NCI-H1694 treated with DMSO at 0.1 percent for 48 hours (cell line): ENCODE measurements at places on chromosomes 4 and X.

DNA sequence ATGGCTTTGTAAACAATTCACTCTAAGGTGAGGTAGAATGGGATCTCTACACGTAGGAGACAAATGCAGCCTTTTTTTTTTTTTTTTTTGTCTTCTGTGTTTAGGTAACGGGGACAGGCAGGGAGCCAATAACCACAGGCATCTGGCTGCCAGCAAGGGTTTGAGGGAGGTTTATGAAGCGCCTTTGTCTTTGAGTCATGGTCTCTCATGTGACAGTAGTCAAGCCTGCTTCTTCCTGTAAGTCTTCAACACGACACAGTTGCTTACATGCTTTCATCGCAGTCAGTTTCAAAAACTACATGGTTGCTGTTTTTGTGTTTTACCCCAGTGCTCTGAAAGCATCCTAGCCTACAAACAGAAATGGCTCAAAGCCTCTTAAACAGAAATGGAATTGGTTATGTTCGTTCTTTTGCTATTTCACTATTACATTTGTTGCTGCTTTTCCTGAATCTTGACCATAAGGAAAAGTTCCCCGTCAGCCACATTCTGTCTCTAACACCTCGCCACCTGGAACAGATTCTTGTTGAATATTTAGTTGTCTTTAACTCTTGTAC lies 127.8 kb upstream of the METTL14 start:
- no peak for DNase-seq

DNA sequence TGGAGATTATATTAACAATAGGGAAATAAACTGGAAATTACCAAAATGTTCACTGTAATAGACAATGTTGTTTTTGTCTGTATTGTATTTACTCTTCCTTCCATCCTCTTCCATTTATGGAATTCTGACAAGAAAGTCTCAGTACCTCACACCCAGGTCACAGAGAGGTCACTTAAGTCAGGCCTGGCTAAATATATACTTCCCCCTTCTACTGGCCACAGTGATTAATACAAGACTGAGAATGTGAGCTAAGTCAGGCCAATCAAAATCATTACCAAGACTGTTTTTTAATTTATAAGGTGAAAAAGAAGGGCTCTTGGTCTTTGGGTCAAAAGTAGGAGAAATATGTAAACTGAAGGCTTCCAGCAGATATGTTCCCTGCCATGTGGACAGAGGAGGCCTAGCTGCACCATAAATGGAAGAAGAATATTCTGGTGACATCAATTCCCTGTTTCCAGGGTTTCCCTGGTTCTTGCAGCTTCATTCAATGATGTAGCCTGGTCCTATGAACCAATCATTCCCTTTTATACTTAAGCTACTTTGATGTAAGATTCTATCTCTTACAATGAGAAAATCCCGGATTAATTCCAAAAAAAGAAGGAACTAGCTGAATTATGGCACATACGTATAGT lies 64.3 kb downstream of the LRBA start:
- DNase-seq: no peak

GRCh38 chrX:31199056-31199839 lies 127.4 kb upstream of the FTHL17 start:
- DNase-seq: no peak

- no peak for DNase-seq
Observed at GRCh38 chr4:125719987-125720386, 405.2 kb downstream of the FAT4 start.

DNA sequence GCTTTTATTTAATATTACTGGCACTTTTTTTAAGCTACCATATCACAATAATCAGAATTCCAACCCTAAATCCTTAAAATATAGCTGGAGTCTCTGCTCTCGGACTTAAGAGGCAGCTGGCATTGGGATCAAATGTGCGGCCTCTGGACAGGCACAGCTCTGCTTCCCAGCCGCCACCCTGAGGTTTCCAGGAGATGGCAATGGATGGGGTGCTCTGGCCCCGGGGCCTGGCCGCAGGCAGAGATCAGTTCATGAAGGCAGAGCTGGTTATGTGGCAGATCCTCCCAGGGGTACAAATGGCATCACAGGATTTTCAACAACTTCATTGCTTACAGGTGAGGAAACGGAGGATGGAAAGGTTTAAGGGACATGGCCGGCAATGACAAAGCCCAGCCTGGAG lies 57.8 kb downstream of the JAKMIP1 start:
- no peak for DNase-seq

- DNase-seq: no peak
Observed at GRCh38 chrX:117291760-117292159, 824.9 kb downstream of the KLHL13 start.

DNA sequence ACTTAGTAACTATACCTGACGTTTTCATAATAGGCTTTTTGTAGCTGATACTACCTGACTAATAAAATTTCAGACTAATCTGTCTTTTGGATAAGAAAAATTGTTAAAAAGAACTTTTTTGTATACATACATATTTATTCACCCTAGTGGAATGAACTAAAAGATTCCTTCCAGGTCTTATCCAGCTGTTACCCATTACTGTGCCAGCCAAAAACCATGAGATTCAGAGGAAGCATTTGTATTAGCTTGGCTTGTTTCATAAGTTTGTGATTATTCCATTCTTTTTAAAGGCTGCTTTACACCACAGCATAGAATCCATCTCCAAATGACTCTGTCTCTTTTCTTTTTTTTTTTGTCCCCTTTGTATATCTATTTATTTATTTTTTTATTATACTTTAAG lies 149.4 kb downstream of the FAT4 start:
- no peak for DNase-seq

GRCh38 chrX:8946563-8946962 lies 87.4 kb downstream of the FAM9B start:
- no peak for DNase-seq

DNA sequence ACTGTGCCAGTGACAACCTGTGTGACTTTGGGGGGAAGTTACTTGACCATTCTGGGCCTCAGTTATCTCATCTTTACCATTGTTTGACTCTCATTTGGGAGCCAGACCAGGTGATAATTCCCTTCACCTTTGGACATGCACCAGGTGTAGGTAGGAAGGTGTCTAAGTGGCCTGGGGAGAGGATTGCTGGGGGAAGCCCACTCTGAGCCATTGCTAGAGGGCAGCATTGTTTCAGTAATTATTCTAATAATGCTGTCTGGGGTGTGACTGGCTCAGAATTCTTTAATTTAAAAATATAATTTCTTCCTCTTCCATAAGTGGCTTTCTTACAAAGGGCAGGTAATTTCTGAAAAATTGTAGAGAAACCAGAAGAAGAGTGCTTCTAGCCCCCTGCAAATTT lies 104.3 kb downstream of the RTL9 start:
- DNase-seq: no peak

DNA sequence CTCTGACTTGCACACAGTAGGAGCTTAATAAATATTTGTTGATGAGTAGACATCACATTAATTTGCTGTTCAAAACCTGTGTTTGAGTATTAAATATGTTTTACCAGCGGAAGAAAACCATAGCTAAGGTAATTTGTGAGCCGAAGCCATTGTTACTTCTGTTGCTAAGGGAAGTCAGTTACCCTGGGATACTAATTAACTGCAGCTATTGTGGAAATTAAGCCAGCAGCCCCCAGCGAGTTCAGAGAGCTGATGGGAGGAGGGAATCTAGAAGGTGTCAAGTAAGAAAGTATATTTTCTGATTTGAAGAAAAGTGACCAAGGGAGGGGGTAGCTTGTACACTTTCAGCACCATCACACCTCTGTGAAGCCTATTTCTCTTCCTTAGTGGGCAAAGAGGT lies 76.7 kb upstream of the IGSF1 start:
- DNase-seq: no peak

DNA sequence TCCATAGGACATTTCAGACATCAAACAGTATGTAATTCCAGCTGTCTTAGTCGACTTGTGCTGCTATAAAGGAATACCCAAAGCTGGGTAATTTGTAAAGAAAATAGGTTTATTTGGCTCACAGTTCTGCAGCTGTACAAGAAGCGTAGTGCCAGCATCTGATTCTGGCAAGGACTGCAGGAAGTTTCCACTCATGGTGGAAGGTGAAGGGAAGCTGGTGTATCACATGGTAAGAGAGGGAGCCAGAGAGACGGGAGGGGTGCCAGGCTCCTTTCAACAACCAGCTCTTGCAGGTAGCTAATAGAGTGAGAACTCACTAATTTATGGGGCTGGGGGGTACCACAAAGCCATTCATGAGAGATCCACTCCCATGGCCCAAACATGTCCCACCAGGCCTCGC lies 253.0 kb upstream of the FGF13 start:
- no peak for DNase-seq

- no peak for DNase-seq
Observed at GRCh38 chrX:81003491-81004185, 194.0 kb upstream of the BRWD3 start.

DNA sequence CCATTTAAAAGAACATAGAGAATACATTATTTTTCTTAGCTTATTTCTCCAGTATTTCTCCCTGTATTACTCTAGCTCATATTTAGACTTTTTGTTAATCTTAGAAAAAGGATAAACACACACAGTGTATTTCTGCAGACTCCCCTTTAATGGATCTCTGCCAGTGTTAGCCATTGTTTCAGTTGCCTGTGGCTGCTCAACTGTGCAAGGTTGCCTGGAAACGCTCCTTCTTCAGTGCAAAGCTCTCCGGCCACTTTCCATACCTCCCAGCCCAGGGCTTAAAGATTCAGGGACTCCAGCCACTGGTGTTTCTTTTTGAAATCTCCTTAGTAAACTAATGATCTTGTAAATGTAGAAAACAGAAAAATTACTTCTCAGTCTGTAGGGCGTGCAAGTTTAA lies 104.9 kb downstream of the SLIT2 start:
- DNase-seq: no peak

- DNase-seq: no peak
Observed at GRCh38 chr4:2691952-2692435, 64.1 kb downstream of the TNIP2 start.

DNA sequence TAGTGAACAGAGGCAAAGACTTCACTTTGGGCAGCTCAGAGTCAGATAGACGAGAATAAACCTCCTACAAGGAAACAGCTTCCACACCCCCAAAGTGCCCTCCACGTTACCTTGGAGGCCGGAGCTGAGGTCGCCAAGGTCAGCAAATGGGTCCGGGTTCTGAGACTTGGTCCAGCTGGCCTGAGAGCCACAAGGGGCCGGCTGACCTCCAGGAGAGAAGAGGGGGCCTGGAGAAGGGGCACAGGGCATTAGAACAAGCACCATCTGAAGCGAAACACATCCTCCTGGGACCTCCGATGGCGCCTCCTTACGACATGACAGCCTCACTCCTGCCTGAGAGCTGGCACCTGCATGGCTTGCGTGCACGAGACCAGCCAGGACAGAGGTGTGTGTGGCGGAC lies 33.6 kb upstream of the CPLX1 start:
- no peak for DNase-seq

- no peak for DNase-seq
Observed at GRCh38 chr4:107258359-107258758, 222.2 kb upstream of the DKK2 start.
